ENCODE measurements at places on chromosomes 12 and 14. TPM values are rescaled to one million over a fixed set of nuclear protein-coding genes. Genes with fewer than 3 reads are reported as not detected.

KITLG gene
- 31.2 TPM for polyA plus RNA-seq

- no peak for DNase-seq
These were observed 26.5 kb upstream of the RIC8B start for GRCh38 chr12:106747973-106748436.

- no peak for DNase-seq
These were observed 27.6 kb downstream of the FAIM2 start for GRCh38 chr12:49876070-49876469.

- DNase-seq, result no peak
These were observed 392 bp downstream of the SLC15A4 start for GRCh38 chr12:128823216-128823915.
